ENCODE measurements at places on chromosomes 1 and 21.
A peak's percentile ranks its signal among the peaks of the same experiment; 100 is the strongest.

DNA sequence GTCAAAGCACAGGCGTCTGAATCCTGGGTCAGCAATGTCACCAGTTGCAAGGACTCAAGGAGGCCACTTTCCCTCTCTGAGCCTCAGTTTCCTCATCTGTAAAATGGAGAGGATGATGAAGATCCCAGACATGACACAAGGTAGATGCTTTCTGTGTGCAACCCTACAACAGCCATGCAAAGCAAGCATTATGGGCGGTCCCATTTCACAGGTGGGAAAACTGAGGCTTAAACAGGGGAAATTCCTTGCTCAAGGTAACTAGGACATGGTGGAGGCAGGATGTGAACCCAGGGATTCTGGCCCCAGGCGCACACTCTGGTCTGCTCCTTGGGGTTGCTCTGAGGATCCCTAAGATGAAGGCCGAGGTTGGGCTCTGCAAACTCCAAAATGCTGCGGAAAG is 311.0 kb downstream of the PTPRU start:
- DNase-seq = no peak

DNA sequence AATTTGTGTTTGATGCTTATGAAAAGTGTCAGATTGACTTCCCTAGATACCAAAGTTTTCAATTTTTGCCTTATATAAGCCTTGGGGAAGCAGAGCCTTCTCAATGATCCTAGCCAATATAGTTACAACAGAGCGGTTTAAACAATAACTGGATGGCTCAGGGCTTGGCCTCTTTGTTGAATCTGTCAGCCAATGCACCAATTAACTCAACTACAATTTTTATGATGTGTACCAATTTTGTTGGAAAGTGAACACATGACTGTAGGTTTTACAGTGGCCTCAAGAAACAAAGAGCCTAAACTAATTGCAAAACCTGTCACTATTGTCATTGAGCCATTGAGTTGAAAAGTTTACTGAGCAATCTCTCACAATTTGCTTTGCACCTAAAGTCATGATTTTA is 71.6 kb upstream of the RGS18 start:
- no peak for DNase-seq

DNA sequence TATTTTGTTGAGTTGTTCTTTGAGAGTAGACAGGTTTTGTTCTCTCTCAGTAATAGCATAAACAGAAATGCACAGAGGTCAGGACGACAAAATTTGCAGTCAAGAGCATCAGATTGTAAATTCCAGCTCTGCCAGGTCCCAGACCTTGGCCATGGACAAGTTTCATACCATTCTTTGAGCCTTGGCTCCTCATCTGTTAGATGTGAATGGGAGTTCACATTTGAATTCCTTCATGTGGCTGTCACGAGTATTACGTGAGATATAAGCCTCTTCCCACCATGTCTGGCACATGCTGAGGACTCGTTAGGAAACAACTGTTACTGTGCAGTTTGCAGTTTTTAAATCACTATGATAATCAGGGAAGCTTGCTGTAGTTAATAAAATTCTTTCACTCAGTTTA is 93.2 kb upstream of the KCTD3 start:
- no peak for DNase-seq

DNA sequence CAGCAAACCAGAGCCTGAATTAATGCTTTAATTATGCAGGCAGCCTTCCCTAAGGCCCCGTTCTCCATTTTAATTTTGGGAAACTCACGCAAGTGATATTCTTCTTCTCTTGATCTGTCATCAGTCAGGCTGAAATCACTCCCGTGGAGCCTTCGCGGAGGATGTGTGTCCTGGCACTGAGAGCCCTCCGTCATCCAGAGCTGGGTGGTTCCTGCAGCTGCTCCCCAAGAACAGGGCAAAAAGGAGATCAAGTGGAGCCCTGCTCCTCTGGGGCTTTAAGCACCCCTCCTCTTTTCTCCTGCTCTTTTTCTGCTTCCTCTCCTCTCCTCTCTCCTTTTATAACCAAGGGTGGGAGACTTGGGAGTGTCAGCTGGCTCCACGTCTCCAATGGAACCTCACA is 133.2 kb upstream of the CACNA1E start:
- DNase-seq = peak; percentile 66

DNA sequence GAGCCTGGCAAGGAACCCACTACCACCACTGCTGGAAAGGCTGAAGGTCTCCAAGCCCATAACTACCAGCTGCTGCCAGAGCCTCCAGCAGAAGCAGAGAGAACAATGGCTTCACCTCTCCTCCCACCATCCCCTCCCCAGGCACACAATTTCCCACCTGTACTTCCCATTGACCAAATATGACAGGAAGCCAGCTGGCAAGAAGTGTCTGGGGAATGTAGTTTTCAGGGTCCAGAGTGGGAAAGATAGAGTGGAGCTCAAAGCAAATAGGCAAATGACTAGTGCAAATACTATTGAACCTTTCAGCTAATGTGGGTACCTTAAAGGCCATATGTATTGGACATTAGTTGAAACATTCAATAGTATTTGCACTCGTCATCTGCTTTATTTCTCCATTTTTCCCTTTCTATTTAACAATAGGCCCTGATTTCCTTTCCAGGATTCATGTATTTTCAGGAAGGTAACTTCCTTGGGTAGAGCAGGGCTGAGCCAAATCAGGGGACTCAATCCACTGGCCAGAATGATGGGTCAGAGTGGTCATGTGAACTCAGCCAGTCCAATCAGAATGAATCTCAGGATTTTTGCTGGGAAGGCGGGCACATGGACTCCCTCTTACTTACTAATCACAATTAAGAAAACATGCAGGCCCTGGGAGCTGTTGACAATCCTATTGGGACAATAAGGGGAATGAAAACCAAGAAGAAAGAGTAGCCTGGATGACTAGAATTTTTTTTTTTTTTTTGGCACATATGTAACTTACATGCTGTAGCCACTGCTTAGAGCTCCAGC is 12.1 kb upstream of the NFYC start:
- DNase-seq = no peak

DNA sequence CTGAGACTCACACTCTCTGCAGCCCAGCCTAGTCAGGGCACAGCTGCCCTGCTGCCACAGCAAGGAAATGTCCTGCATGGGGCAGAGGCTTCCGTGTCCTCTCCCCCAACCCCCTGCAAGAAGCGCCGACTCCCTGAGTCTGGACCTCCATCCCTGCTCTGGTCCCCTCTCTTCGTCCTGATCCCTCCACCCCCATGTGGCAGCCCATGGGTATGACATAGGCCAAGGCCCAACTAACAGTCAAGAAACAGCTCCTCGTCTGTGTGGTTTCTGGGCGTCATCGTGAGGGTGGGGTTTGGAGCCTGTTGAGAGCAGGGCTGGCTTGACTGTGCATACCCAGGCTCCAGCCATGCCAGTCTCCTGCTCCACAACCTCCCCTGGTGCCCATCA is 19.5 kb downstream of the FAAH start:
- no peak for DNase-seq

DNA sequence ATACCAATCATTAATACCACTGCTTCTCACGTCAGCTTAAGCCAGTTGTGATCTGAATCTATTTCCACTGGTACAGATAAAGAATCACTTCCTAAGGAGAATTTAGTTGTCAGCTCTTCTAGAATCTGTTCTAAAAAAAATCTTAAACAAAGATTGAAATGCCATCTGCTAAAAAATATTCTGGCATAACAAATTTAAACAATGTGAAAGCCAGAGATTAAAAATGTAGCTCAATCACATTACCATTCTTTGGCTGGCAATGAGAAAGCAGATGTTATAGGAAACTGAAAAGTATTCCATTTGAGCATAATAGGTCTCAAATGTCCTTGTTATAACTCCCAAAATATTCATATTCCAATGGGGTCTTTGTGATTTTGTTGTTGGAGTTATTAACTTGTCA is 21.7 kb upstream of the LRRC8B start:
- no peak for DNase-seq

DNA sequence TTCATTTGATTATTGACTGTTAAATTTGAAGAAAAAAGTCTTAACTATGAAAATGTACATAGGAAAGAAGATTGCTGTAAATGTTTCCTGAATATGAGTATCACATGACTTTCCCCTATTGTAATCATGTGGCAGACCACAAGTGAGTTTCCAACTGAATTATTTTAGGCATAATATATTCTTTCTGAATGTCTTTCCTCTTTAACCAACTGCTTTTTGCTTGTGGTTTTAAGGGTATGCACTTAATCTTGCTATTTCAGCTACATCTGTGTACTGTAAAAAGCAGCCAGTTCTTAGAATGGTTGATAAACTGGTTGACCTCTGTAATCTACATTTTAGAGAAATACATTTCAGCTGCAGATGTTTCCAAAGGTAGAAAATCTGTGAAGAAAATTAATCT is 400.7 kb downstream of the NEGR1 start:
- no peak for DNase-seq

DNA sequence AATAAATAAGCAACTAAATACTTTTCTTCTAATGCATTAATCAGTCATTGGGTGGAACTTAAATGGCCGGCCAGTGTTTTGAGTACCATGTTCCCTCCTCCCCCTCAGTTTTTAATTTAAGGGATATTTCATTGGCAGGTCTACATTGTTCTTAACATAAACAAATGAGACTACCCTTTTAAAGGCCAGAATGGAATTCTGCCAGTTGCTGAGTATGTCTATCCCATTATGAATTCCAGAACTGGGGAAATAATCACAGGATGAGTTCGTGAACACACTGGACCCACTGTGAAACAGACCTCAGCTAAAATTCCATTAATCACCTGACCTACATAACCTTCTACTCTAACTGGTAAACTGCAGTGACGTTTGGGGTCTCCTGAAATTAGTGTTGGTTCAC is 305.5 kb upstream of the PKN2 start:
- no peak for DNase-seq

- no peak for DNase-seq
Measured at GRCh38 chr1:209751627-209752231, 4.1 kb upstream of the TRAF3IP3 start.

DNA sequence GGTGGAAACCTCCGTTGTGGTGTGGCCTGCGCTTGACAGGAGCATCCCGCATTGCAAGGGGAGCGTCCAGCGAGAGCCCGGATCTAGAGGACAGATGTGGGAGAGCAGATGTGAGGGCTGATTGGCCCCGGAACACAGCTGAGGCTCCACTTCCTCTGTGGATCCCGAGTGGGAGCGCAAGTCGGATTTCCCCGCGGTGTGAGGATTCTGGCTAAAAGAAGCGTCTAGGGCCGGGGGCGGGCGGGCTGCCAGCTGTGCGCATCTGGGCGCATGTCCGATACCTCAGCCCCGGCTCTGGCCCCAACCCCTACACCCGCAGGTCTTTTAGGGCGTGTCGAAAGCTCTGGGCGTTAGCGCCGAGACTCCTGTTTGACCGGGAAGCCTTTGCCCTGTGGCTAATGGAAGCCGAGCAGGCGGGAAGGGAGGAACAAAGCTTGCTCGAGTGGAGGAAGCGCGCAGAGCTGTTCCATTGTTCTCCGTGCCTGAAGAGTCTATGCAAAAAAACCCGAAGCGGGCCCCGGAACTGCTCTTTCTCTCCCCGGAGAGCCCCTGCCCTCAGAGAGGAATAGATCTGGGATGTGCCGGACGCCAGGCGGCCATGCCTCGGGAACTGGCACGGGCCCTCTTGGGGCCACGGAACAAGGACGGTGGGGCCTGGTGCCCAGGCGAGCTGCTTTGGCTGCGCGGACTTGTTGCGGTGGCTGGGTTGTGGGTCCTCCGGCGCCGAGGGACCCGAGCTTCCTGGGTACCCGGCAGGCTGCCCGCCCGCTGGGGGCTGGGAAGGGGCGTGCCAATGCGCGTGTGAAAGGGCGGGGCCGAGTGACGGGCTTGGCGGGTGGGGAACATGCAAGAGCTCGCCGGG is 111.1 kb downstream of the NAV1 start:
- peak; percentile 91 for DNase-seq

GRCh38 chr1:229478852-229479251 is 29.3 kb downstream of the NUP133 start:
- no peak for DNase-seq

DNA sequence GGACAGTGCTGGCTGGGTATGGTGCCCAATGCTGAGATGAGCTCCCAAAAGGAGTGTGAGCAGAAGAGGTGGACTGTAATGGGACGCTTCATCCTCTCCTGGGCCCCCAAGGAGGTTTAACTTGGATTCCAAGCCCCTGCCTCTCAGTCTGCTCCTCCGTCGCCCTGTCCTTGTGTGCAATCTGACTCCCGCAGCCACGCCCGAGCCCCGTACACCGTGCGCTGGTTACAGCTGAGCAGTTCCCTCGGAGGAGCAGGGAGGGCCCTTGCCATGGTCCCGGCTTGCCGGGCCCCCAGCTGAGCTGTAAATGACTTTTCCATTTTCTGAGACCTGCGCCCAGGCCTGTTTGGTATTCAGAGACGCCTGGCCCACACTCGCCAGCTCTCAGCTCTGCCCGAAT is 53.7 kb downstream of the PAX7 start:
- DNase-seq = no peak

- peak; percentile 77 for DNase-seq
Measured at GRCh38 chr1:5645135-5645399, 347.2 kb downstream of the NPHP4 start.

DNA sequence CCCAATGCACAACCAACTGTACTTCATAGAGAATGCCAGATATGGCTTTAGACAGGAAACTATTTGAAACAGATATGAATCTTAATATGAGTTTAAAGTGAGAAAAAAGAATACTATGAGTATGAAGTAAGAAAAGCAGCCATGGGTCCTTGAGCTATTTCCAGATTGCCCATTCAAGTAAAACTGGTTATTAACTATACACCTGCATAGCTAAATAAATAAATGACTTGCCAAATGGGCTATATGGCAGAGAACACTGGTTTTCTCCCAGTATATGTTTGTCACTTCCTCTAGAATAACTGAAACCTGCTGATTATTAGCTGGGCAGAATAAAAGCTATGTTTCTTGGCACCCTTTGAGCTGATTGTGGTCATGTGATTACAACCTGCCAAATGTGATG is 17.0 kb upstream of the CD1C start:
- no peak for DNase-seq

DNA sequence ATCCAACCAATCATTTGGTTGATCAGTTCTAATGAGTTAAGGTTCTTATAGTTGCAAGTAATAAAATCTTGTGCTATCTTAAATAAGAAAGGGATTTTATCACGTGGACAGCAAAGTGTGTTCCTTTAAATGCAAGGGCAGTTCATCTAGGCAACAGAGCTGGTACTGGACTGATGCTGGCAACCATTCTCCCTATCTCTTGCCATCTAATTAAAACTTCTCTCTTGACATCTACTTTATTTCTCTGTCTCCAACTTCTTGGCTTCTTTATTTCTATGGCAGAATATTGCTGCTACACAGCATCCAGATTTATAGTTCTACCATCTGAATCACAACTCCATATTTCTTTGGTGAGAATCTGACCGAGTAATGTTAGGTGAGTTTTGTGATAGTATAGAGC is 115.2 kb upstream of the CACYBP start:
- DNase-seq = no peak

- DNase-seq = no peak
Measured at GRCh38 chr1:24513706-24514105, 11.1 kb downstream of the RCAN3 start.

DNA sequence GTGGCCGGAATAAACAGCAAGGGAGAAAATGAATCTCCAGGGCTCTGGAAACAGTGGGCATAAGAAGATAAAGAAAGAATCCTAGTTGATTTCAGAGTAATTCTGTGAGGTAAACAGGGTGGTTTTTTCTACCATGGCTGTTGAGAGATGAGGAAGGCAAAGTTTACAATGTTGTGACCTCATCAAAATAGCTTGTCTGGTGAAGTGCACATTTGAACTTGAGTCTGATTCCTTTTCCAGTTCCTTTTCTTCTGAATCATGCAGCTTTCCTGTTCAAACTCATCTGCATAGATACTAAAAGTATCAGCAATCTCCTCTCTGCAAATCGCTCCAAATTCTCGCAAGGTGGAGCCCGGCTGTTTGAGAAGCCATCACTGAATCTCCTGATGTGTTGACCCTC is 161.7 kb downstream of the PLPP3 start:
- DNase-seq = no peak

Measured in osteocyte (in vitro differentiated cells).